Fibroblast of skin of left quadriceps (primary cell): ENCODE measurements at places on chromosomes 2 and 18.

- DNase-seq = no peak
Measured at GRCh38 chr2:133194362-133194655, 374.0 kb downstream of the NCKAP5 start.

DNA sequence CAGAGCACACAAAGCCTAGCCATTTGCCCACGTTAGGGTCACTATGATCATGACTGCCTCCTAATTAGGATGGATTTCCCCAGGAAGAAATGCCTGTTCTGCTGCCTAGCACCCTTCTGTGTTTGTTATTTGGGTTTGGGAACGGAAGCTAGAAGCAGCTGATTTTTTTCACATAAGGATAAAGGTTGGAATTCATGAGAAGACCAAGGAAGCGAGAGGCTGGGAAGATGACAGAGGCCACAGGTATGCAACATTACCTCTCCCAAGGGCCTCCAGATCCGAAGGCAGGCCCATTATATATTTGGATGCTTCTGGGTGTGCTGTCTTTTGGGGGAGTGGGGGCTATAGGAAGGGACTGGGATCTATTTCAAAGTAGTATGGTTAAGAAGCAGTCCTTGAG is 204.7 kb downstream of the FBXO15 start:
- DNase-seq = no peak

- peak; percentile 97 for DNase-seq
Measured at GRCh38 chr2:105455488-105456003, 56.7 kb upstream of the FHL2 start.

GRCh38 chr2:26223018-26223417 is 21.4 kb downstream of the HADHA start:
- no peak for DNase-seq

DNA sequence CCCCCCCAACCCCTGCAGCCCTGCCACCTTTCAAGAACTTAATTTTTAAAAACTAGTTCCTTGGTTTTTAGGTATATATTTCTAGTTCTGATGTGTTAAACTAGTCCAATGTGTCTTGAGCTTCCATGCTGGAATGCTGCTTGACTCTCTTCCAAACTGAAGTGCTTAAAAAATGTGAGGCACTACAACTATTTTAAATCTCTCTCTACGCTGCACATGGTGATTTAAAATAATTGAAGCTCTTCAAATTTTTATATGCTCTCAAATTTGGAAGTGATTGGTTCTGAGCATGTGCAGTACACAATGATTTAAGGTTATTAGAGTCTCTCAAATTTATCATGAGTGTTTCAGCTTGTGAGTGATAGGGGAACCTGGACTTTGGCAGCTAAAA is 192.6 kb upstream of the ZEB2 start:
- DNase-seq = peak; percentile 31

GRCh38 chr2:97664636-97664970 is 759 bp upstream of the ACTR1B start:
- no peak for DNase-seq

GRCh38 chr2:54455563-54456361 is at the start of gene SPTBN1:
Gene SPTBN1 (plus strand): TSS chr2:54456327. CDS start chr2:54526419, 70,092 bp downstream.
- DNase-seq = peak; percentile 84

- DNase-seq = peak; percentile 24
Measured at GRCh38 chr2:98959810-98960507, 23.9 kb upstream of the CRACDL start.

- no peak for DNase-seq
Measured at GRCh38 chr2:97963079-97963406, 32.7 kb downstream of the TMEM131 start.

DNA sequence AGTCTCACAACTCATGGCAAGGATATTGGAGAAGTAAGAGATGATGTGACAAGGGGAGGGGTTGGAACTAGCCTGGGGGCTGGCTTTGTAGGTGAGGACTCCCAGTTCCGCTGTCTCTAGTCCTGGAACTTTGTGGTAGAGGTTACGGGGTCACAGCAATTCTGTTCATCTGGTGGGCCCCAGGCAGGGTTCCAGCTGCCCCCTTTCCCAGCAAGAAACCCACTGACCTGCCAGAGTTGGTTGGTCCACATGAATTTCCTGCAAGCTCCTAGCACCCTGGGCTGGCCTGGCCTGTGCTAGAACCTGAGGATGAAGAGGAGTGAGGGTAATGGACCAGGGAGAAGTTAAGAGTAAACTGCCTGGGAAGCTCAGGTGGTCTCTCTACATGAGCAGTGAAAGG is 41.3 kb downstream of the PSD4 start:
- DNase-seq = no peak

GRCh38 chr2:30191819-30192271 is 39.5 kb upstream of the LBH start:
- DNase-seq = no peak

GRCh38 chr2:220847589-220847988 is 724.5 kb downstream of the EPHA4 start:
- DNase-seq = peak; percentile 60

- no peak for DNase-seq
Measured at GRCh38 chr18:62494764-62495163, 28.1 kb upstream of the ZCCHC2 start.

GRCh38 chr18:50105027-50105426 is 89.9 kb downstream of the MYO5B start:
- DNase-seq = no peak

- peak; percentile 90 for DNase-seq
Measured at GRCh38 chr18:77102259-77103040, 30.1 kb downstream of the MBP start.

GRCh38 chr2:77484026-77484425 is 38.1 kb downstream of the LRRTM4 start:
- DNase-seq = no peak

- DNase-seq = no peak
Measured at GRCh38 chr2:155846259-155846658, 486.3 kb downstream of the NR4A2 start.

DNA sequence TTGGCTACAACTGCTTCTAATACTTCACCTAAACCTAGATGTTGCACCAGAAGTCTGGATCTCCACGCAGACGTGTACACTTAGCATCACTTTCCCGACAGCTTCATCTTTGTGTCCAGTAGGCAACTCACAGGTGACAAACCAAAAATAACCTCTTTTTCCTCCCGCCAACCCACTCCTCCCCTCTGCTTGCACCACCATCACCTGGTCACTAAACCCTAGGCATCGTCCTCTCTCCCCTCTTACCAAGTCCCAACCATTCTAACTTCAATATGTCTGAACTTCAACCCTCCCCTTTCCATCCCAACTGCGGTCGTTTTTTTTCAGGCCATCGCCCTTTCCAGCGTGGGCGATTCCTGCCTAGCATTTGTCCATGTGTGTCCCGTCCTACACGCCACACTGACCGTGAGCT is 413 bp upstream of the CHMP3 start:
- no peak for DNase-seq

DNA sequence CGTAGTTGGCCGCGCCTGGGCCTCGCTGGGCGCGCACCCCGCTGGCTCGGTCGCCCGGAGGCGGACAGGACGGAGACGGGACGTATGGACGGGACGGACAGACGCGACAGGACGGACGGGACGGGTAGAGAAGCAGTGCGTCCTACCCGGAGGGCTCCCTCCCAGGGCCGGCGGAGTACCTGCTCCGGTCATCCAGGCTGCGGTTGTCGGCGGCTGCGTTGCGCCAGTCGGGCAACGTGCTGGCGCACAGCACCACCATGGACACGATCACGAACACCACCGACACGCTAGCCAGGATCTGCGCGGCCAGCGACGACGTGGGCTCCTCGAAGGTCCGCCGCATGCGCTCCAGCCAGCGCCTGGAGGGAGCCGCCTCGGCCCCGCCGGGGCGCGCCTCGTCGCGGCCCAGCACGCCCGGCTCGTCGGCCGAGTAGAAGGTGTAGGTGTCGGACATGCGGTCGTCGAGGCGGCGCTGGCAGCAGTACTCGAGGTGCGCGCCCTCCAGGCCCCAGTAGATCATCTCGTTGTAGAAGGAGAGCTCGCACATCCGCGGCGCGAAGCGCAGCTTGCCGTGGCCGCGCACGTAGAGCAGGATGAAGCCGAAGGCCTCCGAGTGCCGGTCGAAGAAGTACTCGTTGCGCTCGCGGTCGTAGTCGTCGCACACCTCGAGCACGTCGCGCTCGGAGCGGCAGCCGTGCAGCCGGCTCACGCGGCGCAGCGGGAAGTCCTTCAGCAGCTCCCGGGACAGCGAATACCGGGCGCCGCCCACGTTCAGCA is 903 bp downstream of the KCNG3 start:
- no peak for DNase-seq

DNA sequence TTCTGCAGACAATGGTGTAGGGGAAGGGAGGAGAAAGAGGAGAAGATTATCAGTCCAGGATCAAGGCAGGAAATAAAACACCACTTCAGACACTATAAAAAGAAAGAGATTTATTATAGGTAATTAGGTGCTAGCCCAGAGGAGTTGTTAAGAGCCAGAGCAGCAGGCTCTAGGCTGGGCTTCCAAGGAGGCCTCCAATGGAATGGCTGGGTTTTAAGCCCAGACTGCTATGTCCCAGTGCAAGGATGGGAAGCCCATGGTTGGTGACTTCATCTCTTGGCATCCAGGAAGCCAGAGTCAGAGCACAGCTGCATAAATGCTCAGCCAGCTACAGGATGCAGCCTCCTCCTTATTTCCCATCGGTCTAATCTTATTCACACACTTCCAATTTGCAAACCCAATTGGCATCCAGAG is 95.6 kb downstream of the LAMA3 start:
- DNase-seq = peak; percentile 63

DNA sequence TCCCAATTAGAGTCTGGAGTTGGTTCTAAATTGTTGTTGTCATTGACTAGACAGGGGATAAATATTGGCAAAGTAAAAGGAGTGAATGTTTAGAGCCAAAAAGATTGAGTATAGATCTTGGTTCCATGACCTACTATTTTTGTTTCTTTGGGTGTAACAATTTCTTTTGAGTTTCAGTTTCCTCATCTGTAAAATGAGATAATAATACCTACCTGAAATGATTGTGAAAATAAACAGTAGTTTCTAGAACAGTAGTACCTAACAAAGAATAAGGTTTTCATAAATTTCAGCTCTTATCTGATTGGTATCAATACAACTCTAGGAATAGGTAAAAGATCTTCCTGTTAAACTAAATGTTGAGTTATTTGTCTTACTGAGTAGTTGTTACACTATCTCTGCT is 56.8 kb downstream of the PMS1 start:
- no peak for DNase-seq

GRCh38 chr2:165682546-165682945 is 111.5 kb downstream of the GALNT3 start:
- no peak for DNase-seq

DNA sequence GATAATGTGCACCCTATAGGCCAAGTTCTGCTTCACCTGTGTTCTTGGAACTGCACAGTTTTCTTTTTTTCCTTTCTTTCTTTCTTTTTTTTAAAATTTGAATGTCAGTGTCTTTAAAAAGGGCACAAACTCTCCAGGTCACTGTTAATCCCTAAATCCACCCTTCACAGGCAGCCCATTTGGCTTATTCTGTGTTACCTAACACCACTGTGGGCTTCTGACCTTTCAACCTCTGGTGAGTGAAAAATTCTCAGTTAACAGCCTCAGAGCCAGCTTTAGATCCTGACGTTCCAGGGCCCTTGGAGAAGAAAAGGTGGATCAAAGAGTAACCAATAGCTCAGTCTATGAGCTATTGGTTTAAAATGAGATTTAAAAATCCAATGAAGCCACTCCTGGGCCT is 6.8 kb upstream of the CETN1 start:
- no peak for DNase-seq

- no peak for DNase-seq
Measured at GRCh38 chr2:133887676-133888040, 319.4 kb upstream of the NCKAP5 start.

- no peak for DNase-seq
Measured at GRCh38 chr18:48452861-48453323, 43.7 kb upstream of the ZBTB7C start.

DNA sequence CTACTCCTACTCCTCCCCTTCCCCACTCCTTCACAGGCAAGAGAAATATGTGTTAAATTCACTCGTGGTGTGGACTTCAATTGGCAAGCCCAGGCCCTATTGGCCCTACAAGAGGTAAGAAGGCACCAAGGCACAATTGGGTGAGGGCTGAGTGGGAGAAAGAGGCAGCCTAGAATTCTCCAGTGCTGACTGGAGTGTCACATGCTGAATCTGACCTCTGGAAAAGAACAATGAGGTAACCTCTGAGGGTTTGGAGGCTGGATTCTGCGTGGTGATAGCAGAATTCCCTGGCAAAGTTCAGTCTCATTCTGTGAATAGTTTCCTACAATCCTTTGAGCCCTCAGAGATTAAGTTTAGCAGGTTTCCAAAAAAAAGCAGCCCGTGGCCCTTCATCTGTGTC is 6.9 kb downstream of the CENPA start:
- no peak for DNase-seq

- DNase-seq = no peak
Measured at GRCh38 chr18:77433076-77433475, 183.4 kb downstream of the GALR1 start.

GRCh38 chr2:132725148-132725547 is 55.1 kb upstream of the LYPD1 start:
- no peak for DNase-seq

GRCh38 chr2:13667415-13667757 is 950.6 kb downstream of the TRIB2 start:
- no peak for DNase-seq

- no peak for DNase-seq
Measured at GRCh38 chr2:24048769-24049484, 614 bp upstream of the FKBP1B start.

- DNase-seq = no peak
Measured at GRCh38 chr2:62895632-62896009, 155.0 kb upstream of the OTX1 start.

DNA sequence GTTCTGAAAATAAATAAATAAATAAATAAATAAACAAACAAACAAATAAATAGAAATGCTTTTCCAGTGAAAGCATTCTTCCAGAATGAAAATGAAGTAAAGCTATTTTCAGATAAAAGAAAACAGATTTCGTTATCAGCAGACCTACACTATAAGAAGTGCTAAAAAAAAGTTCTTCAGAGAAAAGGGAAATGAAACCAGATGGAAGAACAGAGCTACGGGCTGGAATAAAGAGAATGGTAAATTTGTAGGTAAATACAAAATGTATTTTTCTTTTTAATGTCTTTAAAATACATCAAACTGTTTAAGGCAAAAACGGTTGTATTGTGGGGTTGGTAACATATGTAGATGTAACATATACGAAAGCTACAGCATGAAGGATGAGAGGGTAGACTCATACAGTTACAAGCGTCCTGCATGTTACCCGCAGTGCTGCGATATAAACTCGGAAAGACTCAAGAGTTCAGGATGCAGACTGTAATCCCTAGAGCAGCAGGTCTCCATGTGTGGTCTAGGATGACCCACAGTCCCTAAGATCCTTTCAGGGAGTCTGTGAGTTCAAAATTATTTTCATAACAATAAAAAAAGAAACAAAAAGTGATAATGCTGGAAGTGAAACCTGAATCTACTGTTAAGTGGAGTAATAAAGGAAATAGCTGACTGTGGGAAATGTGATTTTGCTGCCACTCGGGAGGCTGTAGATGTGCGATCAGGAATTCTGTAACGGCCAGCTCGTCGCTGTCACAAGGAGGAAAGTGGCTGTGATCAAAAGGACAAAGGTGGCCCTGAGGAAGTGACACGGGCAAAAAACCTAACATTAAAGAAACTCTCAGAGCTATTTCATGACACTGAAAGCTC is 5.3 kb upstream of the RAB12 start:
- no peak for DNase-seq

GRCh38 chr2:99433340-99433739 is 56.5 kb downstream of the REV1 start:
- no peak for DNase-seq

GRCh38 chr2:156088587-156088986 is 243.9 kb downstream of the NR4A2 start:
- no peak for DNase-seq
